Stimulated activated CD8-positive, alpha-beta memory T cell treated with anti-CD3 and anti-CD28 coated beads, Interleukin-4, amount 100 ng/mL, for 1 hour (primary cell): ENCODE measurements at places on chromosomes 2 and 18.

DNA sequence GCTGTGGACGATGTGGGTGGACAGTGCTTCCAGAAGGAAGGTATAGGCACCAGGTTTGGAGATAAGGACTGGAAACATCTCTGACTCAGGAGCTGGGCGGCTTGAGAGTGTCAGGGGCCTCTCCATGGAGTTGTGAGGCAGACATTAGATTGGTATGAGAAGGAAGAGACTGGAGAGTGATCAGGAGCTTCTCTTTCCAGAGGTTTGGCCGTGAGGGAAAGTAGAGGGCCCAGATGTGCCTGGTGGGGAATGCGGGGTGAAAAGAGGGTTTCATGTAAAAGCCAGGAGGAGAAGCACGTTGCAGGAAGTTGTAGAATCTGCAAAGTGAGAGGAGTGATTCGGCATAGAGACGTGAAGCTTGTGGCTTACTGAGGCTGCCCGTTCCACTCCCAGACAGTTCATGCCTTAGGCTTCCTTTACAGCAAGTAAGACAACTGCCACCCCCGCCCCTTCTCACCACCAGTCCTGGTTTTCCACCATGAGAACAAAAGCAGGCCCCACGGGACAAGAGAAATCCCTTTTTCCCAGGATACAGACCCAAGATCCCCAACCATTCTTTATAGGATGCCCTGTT is 166.3 kb upstream of the HDAC4 start:
- DNase-seq, result no peak

GRCh38 chr18:9428862-9429661 is 46.3 kb upstream of the RALBP1 start:
- no peak for DNase-seq

DNA sequence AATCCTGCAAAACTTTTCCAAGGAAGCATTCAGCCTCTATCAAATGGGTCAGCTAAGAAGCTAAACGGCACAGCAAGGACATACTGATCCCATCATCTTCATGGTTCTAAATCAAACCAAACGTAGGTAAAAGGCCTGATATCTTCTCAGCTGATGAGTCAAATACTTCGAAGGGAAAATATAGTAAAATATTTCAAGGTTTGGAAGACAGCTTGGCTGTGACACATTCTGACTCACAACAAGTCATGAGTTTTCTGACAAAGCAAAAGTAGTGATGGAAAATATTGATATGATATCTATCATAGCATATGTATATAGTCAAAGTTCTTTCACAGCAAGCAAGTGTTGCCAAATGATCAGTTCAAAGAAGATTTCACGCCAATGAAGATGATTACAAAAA is 31.5 kb downstream of the DOCK10 start:
- no peak for DNase-seq

DNA sequence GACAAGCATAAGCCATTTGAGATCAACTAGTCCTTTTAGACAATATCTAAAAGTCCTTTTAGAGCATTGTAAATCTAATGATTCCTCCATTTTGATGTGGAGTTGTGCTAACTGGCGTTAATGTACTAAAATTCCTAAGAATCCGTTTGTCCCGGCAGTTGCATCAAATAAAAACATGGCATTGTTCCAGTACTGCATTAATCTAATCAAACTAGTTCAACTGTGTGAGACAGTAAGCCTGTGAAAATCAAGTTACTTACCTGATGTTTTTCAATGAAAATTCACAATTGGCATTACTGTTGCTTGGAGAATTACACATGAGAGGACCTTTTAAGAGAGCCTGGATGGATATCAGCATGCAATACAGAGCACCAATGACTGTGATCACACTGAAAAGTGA is 13.3 kb downstream of the TM4SF20 start:
- no peak for DNase-seq

- no peak for DNase-seq
Observed at GRCh38 chr2:105595536-105595935, 149.2 kb upstream of the NCK2 start.

GRCh38 chr2:232613538-232614134 is 19.8 kb upstream of the EFHD1 start:
- no peak for DNase-seq

DNA sequence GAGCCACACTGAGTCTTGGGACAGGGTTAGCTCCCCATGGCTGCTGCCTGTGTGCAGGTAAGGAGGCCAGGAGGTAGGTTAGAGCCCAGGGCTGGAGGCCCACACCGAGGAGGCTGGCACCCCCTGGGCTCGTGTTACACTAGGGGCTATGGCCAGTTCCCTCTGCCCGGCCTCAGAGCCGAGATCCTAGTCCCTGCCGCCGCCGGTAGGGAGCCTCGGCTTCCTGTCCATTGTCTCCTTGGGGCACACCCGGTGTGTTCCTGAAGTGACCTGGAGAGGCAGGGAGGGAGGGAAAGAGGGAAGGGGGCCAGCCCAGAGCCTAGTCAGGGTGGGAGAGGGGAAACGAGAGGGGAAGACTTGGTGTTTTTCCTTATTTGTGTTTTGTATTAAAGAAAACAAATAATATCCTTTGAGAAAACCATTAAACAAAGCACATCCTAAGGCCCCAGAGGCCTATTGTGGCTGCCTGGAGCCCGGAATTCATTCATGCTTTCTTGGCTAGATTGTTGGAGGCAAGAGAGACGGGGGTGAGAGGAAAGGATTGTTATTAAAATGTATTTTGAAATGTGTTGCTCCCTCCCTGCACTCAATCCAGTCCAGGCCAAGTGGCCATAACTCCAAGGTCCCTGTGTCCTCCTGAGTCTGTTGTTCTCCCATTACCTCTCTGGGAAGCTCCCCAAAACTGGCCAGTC is 170.7 kb downstream of the CTIF start:
- DNase-seq, result no peak
